ENCODE measurements at places on chromosomes 5 and 9.

- DNase-seq: peak; percentile 54
Measured at GRCh38 chr5:140357726-140358093, 2.3 kb upstream of the SLC4A9 start.

- no peak for DNase-seq
Measured at GRCh38 chr9:101693546-101694336, 44.7 kb downstream of the GRIN3A start.

DNA sequence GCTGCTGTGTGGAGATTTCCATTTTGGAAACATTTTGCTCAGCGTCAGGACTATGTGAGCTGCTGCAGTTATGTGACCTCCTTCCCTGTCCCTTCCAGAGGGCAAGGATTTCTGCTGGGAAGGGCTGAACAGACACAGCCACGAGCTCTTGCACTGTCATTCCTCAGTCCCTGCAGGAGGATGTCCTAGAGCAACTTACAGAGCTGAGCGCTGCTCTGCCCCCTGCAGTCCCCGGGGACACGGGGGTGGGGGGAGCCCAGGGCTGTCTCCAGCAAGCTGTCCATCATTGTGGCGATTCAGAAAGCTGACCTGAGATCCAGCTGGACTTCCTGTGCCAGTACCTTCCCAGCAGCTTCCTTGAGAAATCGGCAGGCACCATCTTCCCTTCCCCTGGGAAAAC, 28.0 kb upstream of the MAP1B start:
- no peak for DNase-seq

- no peak for DNase-seq
Measured at GRCh38 chr5:123046222-123046621, 9.7 kb upstream of the PPIC start.

GRCh38 chr9:18568973-18569372, 95.0 kb downstream of the ADAMTSL1 start:
- DNase-seq: no peak

DNA sequence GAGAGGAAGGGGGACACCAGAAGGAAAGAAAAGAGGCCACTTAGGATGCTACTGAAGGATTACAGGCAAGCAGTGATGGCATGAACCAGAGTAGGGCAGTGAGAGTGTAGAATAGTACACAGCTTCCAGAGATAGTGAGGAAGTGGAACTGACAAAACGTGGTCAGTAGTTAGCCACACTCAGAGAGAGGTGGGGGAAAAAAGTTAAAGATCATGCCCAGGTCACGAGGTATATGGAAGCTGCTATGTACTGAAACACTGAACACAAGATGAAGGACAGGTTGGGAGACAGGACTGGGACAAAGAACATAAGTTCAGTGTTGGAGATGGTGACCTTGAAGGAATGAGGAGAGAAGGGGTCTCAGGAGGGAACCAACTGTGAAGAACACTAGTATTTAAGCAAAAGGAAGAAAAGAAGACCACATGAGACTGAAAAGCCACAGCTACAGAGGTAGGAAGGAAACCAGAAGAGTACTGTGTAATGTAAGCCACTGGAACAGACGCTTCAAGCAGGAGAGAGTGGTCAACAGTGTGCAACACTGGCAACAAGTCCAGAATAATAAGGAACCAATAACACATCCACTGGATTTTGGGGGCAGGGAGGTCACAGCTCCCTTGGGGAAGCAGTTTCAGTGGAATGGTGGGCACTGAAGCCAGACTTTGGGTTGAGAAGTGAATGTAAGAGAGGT, 45.5 kb downstream of the ELL2 start:
- DNase-seq: no peak

GRCh38 chr9:81317939-81318338, 371.4 kb downstream of the TLE1 start:
- DNase-seq: no peak

GRCh38 chr5:72248410-72248981, 71.5 kb downstream of the MRPS27 start:
- no peak for DNase-seq

GRCh38 chr5:40436535-40437237, 243.0 kb upstream of the PTGER4 start:
- DNase-seq: peak; percentile 45

- DNase-seq: no peak
Measured at GRCh38 chr5:175098301-175098700, 345.7 kb downstream of the DRD1 start.

DNA sequence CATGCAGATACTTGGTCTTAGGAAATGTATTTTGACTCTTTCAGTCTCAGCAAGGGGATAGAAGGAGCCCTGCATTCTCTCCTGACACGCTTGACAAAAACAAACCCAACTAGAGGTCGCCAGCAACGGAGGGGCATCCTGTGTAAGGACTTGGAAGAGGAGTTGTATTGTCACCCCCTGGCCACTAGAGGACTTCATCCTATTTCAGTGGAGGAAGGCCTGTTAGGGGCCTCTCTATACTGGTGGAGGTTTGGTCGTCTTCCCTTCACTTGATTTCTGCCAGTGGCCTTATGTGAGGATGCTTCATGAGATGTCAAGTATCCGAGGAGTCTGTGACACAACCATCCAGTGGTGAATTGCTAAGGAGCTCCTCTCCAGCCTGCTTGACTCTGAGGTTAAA, 122.8 kb upstream of the STC2 start:
- no peak for DNase-seq

- no peak for DNase-seq
Measured at GRCh38 chr9:99063522-99063921, 41.4 kb upstream of the TGFBR1 start.

- DNase-seq: no peak
Measured at GRCh38 chr9:127018935-127019334, 103.5 kb downstream of the ANGPTL2 start.

GRCh38 chr9:115914291-115914690, 239.3 kb upstream of the PAPPA start:
- DNase-seq: no peak

GRCh38 chr5:157150995-157151394, 8.3 kb upstream of the MED7 start:
- no peak for DNase-seq

GRCh38 chr5:147507480-147508126, 2.3 kb downstream of the DPYSL3 start:
- DNase-seq: no peak

DNA sequence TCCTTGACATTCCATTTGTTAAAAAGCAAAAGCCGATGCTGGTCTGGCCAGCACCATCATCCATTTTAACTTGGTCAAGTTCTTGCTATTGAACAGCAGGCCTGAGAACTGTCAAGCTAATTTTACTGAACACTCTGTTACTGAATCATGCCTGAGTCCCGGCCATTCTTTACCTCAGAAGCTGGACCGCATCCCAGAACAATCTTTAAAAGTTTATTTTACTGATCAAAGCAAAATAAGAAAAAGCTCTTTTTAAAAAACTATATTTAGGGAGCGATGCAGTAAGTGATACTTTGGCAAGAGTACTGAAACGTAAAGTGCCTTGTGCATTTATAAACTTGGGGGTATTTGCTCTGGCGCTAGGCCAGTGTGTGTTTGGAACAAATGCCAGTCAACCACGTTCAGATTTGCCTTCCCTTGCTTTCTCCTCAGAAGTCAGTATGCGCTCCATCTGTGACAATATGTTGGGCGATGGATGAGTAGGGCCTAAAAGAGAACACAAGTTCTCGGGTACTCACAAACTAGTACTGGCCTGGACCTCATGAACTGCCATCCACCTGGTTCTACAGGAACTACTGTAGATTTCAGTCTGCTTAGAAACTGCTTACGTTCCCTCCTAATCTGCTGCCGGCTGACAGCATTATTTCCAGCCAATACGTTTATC, 161.9 kb downstream of the MAPKAP1 start:
- no peak for DNase-seq

DNA sequence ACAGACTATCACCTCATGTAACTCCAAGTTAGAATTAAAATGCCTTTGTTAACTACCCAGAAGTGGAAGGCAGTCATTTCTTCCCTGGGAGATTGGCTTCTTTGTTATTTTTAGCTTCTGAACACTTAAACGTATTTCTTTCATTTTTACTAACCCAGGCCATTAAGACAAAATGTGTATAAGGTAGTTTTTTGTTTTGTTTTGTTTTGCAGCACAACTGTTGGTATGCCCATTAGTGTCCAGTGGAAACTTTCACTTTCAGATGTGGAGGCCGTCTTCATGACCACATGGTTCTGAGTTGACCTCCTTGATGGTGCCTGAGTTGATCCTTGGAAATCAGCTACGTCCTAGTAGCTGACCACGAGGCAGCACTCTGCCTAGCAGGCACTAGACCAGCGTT, 264.6 kb upstream of the ZNF608 start:
- no peak for DNase-seq

GRCh38 chr5:1316588-1317340, 21.9 kb upstream of the TERT start:
- no peak for DNase-seq

- DNase-seq: no peak
Measured at GRCh38 chr9:127613583-127613954, 1.5 kb downstream of the STXBP1 start.

DNA sequence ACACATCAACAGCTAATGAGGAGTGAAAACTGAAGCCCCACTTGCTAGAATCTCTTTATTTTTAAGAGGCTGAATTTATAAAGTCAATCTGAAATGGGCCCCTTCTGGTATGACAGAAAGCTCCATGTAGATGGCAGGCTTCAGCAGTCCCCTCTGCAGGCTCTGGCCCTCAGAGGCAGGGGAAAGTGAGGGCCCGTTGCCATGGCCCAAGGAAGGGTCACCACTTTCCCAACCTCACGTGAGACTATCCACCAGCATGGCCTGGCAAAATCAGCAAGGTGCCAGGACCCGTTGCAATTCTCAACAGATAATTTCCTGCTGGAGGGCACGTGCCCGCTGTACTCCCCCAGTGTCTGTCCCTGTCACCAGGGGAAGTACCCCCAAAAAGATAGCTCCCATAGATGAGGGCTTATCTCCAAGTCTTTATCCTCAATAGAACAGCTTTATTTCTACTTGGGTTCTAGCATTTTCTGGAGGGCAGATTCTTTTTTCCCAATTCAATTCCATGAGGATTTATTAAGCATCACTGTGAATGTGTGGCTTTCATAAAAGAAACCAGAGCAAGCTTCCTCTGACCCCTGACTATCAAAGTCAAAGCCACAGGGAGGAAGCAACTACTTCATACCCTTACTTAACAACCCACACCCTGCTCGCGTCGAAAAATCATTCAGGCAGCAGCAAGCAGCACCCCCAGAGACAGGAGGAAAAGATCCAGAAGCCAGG, 85.4 kb upstream of the FSTL4 start:
- DNase-seq: no peak

- no peak for DNase-seq
Measured at GRCh38 chr9:69137311-69137710, 36.8 kb upstream of the TJP2 start.

- DNase-seq: no peak
Measured at GRCh38 chr9:111582888-111583287, 16.6 kb downstream of the PTGR1 start.

DNA sequence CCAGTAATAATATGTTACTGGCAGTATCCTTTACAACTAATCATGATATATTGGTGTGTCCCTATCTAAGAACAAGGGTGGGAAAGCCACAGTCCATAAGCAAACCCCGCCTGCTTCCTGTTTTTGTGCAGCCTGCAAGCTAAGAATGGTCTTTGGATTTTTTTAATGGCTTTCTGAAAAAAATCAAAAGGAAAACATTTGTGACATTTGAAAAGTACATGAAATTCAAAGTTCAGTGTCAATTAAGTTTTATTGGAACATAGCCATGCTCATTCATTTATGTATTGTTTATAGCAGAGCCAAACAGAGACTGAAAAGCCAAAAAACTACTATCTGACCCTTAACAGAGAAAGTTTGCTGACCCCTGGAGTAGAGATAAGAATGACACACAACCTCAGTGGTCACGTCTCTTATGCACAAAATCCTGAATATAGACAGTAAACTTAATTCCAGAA, 12.8 kb upstream of the TMEM245 start:
- DNase-seq: no peak

- DNase-seq: no peak
Measured at GRCh38 chr5:32769711-32770110, 58.6 kb downstream of the NPR3 start.

- DNase-seq: no peak
Measured at GRCh38 chr5:133406977-133407632, 205.2 kb downstream of the FSTL4 start.

GRCh38 chr5:1550287-1551076, 26.7 kb upstream of the LPCAT1 start:
- DNase-seq: no peak

GRCh38 chr5:116340799-116341198, 233.8 kb downstream of the SEMA6A start:
- no peak for DNase-seq

DNA sequence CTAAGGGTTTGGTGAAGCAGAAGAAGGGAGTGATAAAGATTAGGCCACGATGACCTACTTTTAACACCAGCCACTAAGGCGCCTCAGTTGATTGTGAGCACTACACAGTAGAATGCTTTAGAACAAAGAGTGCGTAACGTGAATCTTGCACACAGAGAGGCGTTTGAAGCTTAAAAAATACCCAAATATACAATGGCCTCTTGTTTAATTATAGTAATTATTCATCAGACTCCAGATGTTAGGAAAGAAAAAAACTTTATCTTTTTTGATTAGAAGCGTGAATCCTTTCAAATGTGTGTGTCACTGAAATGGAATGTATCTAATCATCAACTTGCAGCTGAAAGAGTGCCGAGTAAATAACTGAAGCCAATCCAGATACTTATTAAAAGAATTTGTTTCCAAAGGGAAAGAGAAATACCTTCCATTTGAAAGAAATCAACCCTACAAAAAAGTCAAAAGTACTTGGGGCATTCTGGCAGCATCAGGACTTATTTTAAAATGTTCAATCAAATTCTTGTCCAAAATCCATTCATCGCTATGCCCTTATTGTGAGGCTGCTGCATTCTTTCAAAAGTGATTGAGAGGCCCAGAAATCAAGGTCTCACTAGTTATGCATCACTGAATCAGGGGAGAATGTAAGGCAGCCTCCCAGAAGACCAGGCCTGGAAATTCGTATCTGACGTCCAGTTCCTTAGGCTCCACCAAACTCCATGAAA, 337.5 kb downstream of the ZNF608 start:
- no peak for DNase-seq

DNA sequence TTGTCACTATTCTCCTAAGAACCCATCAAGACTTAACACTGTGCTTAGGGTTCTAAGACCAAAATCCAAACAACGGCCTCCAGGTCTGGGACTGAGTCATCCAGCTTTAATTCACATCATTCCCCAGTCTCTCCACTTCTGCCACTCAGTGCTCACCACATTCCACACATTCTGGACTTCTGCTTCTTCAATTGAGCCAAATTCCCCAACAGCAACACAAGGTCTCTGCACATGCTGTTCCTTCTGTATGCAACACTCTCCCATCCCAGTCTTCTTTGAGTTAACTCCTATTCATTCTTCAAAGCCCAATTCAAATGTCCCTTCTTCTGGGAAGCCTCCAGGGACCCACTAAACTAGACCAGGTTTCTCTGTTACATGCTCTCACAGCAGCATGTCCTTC, 97.8 kb downstream of the GPR21 start:
- no peak for DNase-seq

DNA sequence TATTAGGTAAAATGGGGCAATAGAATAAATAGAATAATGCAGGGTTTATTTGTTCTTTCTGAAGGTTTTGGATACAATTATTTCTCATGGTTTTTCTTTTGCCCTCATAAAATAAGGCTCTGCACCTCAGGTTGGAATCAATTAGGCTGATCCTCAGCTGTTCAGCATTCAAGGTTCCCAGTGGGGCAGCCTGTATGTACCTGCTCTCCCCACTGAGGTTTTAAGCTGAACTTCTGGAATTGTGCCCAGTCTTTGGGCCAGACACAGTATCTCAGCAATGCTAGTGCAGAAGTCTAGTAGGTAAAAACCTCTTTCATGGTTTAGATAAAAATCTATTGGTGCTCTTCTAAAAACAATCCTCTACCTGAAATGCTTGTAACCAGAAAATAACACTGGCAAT, 98.0 kb downstream of the EDIL3 start:
- DNase-seq: no peak

GRCh38 chr5:136075466-136075891, 46.7 kb downstream of the TGFBI start:
- no peak for DNase-seq

Measured in effector memory CD4-positive, alpha-beta T cell (primary cell).